ENCODE measurements at places on chromosomes 7 and 10. TPM values are rescaled to one million over a fixed set of nuclear protein-coding genes. Genes with fewer than 3 reads are reported as not detected.

- H3K4me3 ChIP-seq = no peak overlapping the region
- no peaks in the 10 kb centered on the region for H3K27me3 ChIP-seq
- no peak for DNase-seq
- H3K27ac ChIP-seq = no peak overlapping the region
- H3K4me1 ChIP-seq = peaks cover 22% of the 10 kb centered on the region
Observed at GRCh38 chr7:128737867-128738385, 1.2 kb upstream of the CALU start.

The CALD1 gene
- 47.9 TPM for total RNA-seq

The C10orf95 gene
- total RNA-seq = 0.42 TPM

The TFR2 gene
- 1.4 TPM for total RNA-seq

DNA sequence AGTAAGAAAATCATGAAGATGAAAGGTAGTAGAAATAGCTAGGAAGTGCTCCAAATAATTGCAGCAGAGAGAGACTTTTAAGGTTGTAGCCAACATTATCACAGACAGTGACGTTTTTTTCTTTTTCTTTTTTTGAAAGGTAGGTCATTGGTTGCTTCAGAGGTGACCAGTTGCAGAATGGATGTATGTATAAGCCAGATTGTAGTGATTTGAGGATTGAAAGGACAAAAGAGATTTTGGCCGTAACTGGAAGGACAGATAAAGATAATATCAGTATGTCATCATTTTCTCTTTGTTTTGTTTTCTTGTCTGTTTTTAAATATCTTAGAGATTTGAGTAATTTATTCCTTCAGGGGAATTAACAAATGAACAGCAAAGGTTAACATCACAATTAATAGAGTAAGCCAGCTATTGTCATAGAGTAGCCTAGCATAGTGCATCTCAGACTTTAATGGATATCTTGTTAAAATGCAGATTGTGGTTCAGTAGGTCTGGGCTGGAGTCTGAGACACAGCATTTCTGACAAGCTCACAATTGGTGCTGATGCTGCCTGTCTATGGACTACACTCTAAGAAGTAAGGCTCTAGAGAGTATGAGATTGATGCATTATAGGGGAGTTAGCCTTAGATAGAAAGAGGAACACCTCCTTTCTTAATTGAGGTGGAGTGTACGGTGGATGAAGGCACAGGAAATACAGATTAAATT, 28.3 kb downstream of the CDK13 start:
- DNase-seq = no peak
- no peak overlapping the region for H3K27ac ChIP-seq
- H3K4me3 ChIP-seq = no peak overlapping the region
- no peaks in the 10 kb centered on the region for H3K27me3 ChIP-seq

DNA sequence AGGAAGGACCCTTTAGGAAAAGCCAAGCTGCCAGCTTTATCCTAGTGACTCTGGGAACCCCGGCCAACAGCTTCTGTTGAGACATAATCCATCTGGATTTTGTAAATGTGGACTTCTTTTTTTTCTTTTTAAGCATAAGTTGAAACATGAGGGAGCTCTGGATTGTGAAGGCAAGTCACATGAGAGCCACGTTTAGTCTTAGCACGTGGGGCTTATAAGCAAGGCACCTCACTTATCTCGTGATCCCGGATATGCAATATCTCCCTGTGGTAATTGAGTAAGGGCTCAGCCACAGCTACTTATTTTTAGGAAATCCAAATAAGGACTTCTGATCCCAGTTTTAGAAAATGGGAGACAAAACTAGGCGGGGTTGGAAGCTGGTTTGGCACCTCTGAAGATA, 111.2 kb upstream of the PTN start:
- no peak for DNase-seq
- no peaks in the 10 kb centered on the region for H3K27me3 ChIP-seq
- no peak overlapping the region for H3K4me3 ChIP-seq
- H3K36me3 ChIP-seq = no peaks in the 10 kb centered on the region
- no peak overlapping the region for H3K27ac ChIP-seq

- H3K4me1 ChIP-seq = no peaks in the 10 kb centered on the region
- no peak overlapping the region for H3K4me3 ChIP-seq
- H3K27ac ChIP-seq = no peak overlapping the region
- DNase-seq = no peak
- no peaks in the 10 kb centered on the region for H3K27me3 ChIP-seq
Observed at GRCh38 chr7:73892003-73892999, 31.3 kb downstream of the TMEM270 start.

The ADIRF gene
- not detected for total RNA-seq

The TRPV5 gene
- not detected for total RNA-seq

DNA sequence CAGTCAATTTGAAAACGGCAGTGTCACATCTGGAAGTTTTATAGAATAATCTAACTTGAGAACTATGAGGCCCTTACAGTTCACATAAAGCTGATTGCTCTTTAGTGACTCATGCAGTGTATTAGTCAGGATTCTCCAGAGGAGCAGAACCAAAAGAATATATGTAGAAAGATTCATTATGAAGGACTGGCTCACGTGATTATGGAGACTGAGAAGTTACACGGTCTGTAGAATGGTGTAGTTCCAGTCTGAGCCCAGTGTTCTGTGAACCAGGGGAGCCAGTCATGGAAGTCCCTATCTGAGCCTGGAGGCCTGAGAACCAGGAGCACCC, 21.5 kb downstream of the RBM33 start:
- no peaks in the 10 kb centered on the region for H3K27me3 ChIP-seq
- peak overlapping the region; percentile 4 for H3K27ac ChIP-seq
- peak; percentile 65 for DNase-seq
- no peak overlapping the region for H3K4me3 ChIP-seq
- H3K36me3 ChIP-seq = no peaks in the 10 kb centered on the region
- H3K4me1 ChIP-seq = peaks cover 12% of the 10 kb centered on the region

The HMX2 gene
- not detected for total RNA-seq

- no peak for DNase-seq
- no peak overlapping the region for H3K27ac ChIP-seq
Observed at GRCh38 chr10:17668435-17669184, 24.7 kb downstream of the STAM start.

The CPED1 gene
- not detected for total RNA-seq

GRCh38 chr7:108570146-108570755, 577 bp downstream of the DNAJB9 start:
- no peaks in the 10 kb centered on the region for H3K27me3 ChIP-seq
- H3K27ac ChIP-seq = peak overlapping the region; percentile 94
- peaks cover 27% of the 10 kb centered on the region for H3K4me1 ChIP-seq
- peak overlapping the region; percentile 77 for H3K4me3 ChIP-seq
- DNase-seq = peak; percentile 37
- peaks cover 43% of the 10 kb centered on the region for H3K36me3 ChIP-seq

GRCh38 chr7:102317231-102318059, 30.8 kb downstream of the SH2B2 start:
- no peaks in the 10 kb centered on the region for H3K36me3 ChIP-seq
- H3K27ac ChIP-seq = no peak overlapping the region
- no peaks in the 10 kb centered on the region for H3K27me3 ChIP-seq
- no peak overlapping the region for H3K4me3 ChIP-seq
- H3K4me1 ChIP-seq = no peaks in the 10 kb centered on the region
- no peak for DNase-seq

GRCh38 chr10:50575477-50576244, 48.1 kb downstream of the SGMS1 start:
- no peaks in the 10 kb centered on the region for H3K36me3 ChIP-seq
- no peak overlapping the region for H3K4me3 ChIP-seq
- H3K27ac ChIP-seq = no peak overlapping the region
- H3K4me1 ChIP-seq = peaks cover 16% of the 10 kb centered on the region
- H3K27me3 ChIP-seq = no peaks in the 10 kb centered on the region

DNA sequence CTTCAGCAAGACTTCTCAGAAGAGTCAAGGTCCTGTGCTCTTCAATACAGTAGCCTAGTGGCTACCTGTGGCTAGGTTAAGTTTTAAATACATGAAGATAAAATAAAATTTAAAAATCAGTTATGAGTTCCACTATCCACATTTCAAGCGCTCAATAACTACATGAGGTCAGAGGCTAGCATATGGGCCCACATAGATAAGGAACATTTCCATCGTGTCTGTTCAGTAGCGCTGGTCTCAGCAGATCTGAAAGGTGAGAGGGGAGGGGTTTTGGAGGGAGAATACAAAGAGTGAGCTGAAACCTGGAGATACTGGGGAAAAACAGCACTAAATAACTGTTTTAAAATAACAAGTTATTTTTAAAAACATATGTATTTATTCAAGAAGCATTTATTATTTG, 219.0 kb downstream of the TRIL start:
- H3K4me1 ChIP-seq = peaks cover 8% of the 10 kb centered on the region
- H3K27me3 ChIP-seq = no peaks in the 10 kb centered on the region
- H3K27ac ChIP-seq = no peak overlapping the region
- no peak overlapping the region for H3K4me3 ChIP-seq
- H3K36me3 ChIP-seq = no peaks in the 10 kb centered on the region
- no peak for DNase-seq

GRCh38 chr10:86732771-86733170, 23.6 kb upstream of the BMPR1A start:
- DNase-seq = no peak
- no peak overlapping the region for H3K27ac ChIP-seq
- H3K4me1 ChIP-seq = peaks cover 5% of the 10 kb centered on the region
- H3K36me3 ChIP-seq = no peaks in the 10 kb centered on the region
- H3K4me3 ChIP-seq = no peak overlapping the region

The TMEM178B gene
- 2.8 TPM for total RNA-seq

The MUC3A gene
- 2.0 TPM for total RNA-seq

DNA sequence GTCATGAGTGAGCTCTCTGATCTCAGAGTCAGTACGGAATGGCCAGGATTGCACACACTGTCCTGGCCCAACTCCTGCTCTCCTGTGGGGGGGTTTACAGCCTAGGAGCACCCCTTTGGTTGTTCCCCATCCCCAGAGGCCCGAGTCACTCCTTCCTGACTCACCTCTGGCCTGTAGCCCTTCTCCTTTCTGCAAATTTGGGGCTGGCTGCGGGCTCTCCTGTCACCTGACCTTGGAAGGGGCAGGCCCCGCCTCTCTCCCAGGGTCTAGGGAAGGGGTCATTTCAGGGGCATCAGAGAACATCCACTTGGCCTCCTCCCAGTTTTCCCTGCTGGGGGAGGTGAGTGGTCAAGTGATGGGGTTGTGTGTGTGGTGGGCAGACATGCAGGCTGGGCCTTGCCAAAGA, 1.7 kb downstream of the NYAP1 start:
- DNase-seq = no peak
- H3K4me1 ChIP-seq = peaks cover 10% of the 10 kb centered on the region
- H3K27me3 ChIP-seq = no peaks in the 10 kb centered on the region
- no peaks in the 10 kb centered on the region for H3K36me3 ChIP-seq
- H3K4me3 ChIP-seq = no peak overlapping the region
- H3K27ac ChIP-seq = no peak overlapping the region

Data from A673 (cell line).